ENCODE measurements at places on chromosomes 16 and 17. TPM values are rescaled to one million over a fixed set of nuclear protein-coding genes. Genes with fewer than 3 reads are reported as not detected.
A peak's percentile ranks its signal among the peaks of the same experiment; 100 is the strongest.

DNA sequence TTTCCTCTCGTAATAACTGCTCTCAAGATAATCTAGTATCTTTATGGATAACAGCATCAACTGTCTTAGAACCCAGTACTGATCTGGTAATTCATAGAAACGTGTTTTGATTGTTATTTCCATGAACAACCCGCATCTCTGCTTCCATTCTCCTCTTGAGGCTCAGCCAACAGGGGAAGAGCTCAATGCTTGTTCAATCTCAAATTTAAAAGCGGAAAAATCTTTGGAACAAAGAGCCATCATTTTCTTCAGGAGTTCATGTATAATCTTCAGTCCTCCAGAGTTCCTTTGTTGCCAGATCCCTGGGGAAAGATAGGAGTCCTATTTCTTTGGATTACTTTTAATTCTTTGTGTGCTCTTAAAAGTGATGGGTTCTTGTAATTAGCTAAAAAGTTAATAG, 319.9 kb downstream of the GRIN2A start:
- no peak overlapping the region for H3K27ac ChIP-seq
- H3K36me3 ChIP-seq: no peaks in the 10 kb centered on the region
- no peak overlapping the region for H3K4me3 ChIP-seq
- H3K27me3 ChIP-seq: no peaks in the 10 kb centered on the region
- no peaks in the 10 kb centered on the region for H3K4me1 ChIP-seq
- DNase-seq: no peak

DNA sequence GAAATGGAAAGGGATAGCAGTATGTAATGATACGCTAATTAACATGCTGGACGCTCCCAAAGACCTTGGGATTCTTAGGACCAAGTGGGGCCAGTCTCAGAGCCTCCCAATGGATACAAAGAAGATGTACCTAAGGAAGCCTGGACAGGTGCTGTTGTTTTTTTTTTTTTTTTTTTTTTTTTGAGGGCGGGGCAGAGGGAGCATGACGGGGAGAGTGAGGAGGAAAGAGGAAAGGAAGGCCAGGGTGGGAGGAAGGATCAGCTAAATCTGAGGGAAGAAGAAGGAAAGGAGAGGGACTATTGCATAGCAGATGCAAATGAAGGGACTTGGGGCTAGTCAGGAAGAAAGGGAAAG, 2.5 kb downstream of the VAMP2 start:
- no peaks in the 10 kb centered on the region for H3K27me3 ChIP-seq
- H3K4me3 ChIP-seq: no peak overlapping the region
- peaks cover 7% of the 10 kb centered on the region for H3K36me3 ChIP-seq
- DNase-seq: no peak

DNA sequence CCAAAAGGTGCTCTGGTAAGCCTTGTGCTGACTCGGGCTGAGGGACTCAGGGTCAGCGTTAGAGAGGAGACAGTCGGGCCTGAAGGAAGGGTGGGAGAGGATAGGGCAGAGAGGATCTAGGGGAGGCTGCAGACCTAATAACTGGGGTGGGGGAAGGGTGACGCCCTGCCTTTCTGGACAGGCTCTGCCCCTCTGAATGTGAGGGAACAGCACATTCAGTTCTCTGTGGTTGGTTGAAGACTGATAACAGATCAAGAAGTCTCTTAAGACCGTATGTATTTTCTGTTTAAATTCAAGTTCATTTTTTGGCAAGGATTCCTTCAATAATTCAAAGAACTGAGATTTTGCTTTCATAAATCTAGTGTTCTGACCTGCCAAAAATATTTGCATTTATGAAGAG, 56.2 kb upstream of the TEKT3 start:
- no peak overlapping the region for H3K4me3 ChIP-seq
- H3K27ac ChIP-seq: no peak overlapping the region
- peaks cover 12% of the 10 kb centered on the region for H3K4me1 ChIP-seq
- H3K27me3 ChIP-seq: no peaks in the 10 kb centered on the region
- DNase-seq: no peak

DNA sequence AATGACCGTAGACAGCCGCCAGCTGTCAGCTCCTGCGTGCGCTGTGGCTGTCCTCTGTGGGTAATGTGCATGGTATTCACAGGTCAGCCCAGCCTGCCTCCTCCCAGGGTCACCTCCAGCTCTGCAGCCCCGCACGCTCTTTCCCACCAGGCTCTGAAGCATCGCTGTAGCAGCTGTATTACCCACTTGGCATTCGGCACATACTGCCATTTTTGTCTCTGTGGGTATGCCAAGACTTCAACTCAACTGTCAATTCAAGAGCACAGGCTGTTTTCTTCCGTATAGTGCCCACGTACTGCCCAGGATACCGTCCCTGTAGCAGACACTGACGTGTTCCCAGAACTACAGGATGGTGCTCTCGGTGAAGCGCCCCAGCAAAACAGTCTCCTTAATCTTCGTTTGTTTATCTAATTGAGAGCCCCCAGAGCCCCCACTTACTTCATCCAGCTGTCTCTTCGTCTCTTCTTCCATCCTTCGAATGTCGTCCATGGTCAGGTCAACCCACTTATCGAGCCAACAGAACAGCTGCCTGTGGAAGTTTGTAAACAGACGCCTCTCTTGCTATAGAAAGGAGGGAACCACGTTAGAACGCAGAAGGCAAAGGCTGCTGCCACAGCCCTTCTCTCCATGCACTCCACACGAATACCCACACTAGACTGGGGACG, 17.4 kb upstream of the INPP5K start:
- H3K27ac ChIP-seq: peak overlapping the region; percentile 22
- no peaks in the 10 kb centered on the region for H3K4me1 ChIP-seq
- peaks cover 36% of the 10 kb centered on the region for H3K36me3 ChIP-seq
- DNase-seq: no peak

GRCh38 chr16:26731729-26732128, 335.0 kb upstream of the C16orf82 start:
- no peak overlapping the region for H3K27ac ChIP-seq
- no peak for DNase-seq
- H3K36me3 ChIP-seq: no peaks in the 10 kb centered on the region
- peaks cover 5% of the 10 kb centered on the region for H3K4me1 ChIP-seq

GRCh38 chr17:81189670-81190530, 23.9 kb upstream of the AATK start:
- no peak for DNase-seq
- no peaks in the 10 kb centered on the region for H3K4me1 ChIP-seq
- no peak overlapping the region for H3K4me3 ChIP-seq
- H3K36me3 ChIP-seq: no peaks in the 10 kb centered on the region

DNA sequence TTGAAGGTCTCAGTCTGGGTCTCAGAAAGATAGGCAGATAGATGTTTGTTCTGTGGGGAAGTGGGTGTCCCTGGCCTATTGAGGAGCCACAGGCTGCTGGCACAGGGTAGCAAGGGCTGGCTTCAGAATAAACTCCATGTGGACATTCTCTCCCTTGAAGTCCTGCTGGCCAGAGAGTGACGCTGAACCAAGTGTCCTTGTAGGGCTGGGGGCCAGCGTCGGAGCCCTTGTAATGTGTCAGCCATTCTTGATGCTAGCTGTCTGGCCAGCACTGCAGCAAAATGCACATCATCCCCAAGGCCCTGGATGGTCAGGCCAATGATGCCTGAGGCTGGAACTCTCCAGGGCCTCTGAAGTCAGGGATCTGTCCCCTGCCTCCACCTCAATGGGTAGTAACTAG, 103.3 kb downstream of the CCDC182 start:
- no peak overlapping the region for H3K27ac ChIP-seq
- no peaks in the 10 kb centered on the region for H3K27me3 ChIP-seq
- H3K4me1 ChIP-seq: no peaks in the 10 kb centered on the region
- no peak overlapping the region for H3K4me3 ChIP-seq
- no peak for DNase-seq
- no peaks in the 10 kb centered on the region for H3K36me3 ChIP-seq

The TBC1D3I gene
- total RNA-seq: not detected

All from esophagus squamous epithelium (tissue), 5 donors.